Kasumi-1 (cell line): ENCODE measurements at places on chromosomes 1 and 21.

DNA sequence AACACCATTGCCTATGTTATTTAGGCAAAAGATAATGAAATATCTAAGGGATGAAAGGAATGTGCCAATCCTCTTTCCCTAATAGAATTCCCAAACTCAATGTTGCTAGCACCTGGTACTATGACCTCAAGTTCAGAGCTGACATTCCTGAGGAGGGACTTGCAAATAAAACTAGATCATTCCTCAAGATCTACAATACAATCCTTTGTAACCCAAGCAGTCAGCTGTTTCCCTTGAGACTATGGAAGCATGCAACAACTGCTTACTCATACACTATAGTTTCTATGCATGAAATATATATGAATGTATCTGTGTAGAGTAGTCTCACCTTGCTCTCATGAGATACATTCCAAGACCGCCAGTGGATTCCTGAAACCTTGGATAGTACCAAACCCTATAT lies 65.0 kb downstream of the ABL2 start:
- no peak for DNase-seq

GRCh38 chr1:52296345-52296744 lies 69.7 kb downstream of the CC2D1B start:
- DNase-seq, result peak; percentile 94

DNA sequence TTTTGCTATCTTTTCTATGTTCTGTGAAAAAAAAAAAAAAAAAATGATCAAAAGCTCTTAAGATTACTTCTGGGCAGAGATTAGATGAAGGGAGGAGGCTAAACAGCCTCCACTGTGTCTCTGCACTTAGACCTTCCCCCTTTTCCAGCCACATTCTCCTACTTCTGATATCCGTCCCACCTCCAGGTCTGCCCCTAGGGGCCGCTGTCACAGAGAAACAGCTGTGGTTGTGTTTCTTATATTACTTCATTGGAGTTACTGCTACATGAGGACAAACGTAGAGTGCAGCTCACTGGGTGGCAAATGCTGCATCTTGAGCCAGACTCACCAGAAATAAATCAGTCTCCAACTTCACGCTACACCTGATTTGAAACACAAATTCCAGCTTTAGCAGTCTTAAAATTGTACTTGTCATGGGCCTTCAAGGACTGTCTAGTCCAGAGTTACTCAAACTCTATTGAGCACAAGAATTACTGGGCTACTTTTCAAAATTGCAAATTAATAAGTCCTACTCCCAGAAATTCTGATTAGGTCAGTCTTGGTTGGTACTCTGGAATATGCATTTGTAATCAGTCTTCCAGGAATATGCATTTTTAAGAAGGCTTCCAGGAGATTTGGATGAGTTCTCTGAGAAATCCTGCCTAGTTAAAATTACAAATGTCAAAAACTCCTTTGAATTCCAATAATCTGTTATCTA lies 125.2 kb upstream of the PTBP2 start:
- DNase-seq, result peak; percentile 70

DNA sequence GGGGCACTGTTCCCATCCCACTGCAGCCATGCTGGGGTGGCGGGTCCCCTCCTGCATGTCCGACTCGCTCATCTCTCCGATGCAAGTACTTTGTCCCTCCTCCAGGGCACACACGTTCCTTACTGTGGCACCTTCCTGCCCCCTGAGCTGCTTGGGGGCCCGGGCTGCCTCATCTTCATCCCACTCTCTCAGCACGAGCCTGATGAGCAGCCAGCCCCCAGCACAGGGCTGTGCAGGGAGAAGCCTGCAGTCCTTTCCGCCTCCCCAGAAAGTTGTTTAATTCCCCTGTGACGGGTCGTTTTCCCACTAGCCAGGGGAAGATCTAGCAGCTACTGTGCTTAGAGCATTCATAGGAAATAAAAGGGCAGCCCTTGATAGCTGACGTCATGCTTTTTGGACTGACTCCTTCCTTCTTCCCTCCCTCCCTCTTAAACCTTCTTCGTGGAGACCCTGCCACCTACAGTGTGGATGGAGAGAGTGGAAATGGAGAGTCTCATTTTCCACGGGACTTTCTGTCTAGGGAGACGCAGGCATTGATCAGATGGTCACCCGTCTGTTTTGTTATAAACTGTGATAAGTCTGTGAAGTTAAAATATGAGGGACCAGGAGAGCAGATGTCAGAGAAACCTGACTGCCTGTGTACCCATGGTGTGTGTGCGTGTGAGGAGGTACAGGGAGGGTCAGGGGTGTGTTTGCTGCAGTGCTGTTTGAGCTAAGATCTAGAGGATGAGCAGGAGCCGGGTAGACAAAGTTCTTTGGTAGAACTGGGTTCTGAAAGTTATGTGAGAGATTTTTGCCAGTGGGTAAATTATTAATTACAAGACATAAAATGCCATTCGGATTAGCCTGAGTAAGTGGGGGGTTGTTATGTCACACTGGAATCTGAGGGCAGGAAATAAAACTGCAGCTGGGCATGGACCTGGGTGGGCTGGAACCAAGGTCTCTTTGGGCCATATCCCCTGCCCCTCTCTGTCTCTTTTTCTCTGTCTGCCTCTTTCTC lies 34.3 kb downstream of the GPR137B start:
- no peak for DNase-seq

GRCh38 chr1:10682449-10683309 lies 113.8 kb downstream of the CASZ1 start:
- no peak for DNase-seq

DNA sequence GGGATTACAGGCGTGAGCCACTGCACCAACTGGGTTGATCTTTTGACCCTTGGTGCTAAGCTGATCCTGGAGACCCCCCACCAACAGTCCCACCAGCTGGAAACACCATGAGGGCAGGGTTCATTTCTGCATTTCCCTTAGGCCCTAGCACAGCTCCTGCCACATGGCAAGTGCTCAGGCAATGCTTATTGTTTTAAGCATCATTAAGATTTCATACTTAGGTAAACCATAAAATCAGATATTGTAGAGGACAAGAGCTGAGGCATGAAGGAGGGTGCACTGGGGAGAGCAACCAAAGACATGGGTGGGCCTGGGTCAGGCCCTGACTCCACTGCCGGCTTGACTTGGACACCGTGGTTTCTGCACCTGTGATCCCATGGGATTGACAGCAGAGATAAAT lies 17.7 kb downstream of the CHIT1 start:
- no peak for DNase-seq

DNA sequence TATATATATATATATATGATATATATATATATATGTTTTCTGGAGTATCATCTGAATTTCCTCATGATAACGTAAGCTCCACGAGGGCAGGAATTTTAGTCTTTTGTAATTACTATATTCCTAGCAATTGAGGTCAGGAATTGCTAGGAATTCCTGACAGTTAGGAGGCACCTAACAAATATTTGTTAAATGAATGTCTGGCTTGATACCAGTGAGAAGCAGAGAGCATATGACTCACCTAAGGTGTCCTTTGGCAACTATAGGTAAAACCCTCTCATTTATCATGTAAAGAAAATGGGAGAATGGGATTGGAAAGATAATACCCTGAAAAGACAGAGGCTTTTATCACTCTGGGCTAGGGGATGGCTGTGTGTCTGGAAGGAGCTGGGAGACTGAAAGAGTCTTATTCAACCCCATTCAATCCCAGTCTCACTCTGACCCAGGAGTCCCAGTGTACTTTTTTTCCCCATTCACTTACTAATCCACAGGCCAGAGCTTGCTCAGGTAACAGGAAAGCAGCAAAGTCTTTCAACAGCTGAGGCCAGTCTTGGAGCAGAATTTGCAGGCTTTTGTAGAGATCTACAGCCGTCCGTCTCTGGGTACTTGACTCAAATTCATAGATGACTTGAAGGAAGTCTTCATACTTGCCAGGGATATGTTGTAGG lies 71.2 kb downstream of the DAP3 start:
- DNase-seq, result no peak

DNA sequence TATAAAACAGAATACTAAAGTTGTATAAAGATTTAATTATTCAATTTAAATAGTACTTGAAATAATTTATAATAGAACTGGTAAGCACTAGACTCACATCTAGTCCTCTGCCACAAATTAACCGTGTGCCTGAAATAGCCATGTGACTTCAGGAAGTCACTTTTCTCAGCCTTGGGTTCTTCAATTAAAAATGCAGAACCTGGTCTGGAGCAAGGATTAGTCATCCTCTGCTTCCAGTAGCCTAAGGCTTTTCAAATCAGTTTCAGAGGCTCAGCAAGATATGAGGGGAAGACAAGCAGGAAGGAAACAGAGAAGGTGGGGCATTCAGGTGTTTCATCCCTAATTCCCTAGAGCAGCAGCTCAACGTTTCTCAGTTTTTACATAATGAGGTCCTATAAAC lies 23.0 kb downstream of the DPH5 start:
- peak; percentile 86 for DNase-seq

DNA sequence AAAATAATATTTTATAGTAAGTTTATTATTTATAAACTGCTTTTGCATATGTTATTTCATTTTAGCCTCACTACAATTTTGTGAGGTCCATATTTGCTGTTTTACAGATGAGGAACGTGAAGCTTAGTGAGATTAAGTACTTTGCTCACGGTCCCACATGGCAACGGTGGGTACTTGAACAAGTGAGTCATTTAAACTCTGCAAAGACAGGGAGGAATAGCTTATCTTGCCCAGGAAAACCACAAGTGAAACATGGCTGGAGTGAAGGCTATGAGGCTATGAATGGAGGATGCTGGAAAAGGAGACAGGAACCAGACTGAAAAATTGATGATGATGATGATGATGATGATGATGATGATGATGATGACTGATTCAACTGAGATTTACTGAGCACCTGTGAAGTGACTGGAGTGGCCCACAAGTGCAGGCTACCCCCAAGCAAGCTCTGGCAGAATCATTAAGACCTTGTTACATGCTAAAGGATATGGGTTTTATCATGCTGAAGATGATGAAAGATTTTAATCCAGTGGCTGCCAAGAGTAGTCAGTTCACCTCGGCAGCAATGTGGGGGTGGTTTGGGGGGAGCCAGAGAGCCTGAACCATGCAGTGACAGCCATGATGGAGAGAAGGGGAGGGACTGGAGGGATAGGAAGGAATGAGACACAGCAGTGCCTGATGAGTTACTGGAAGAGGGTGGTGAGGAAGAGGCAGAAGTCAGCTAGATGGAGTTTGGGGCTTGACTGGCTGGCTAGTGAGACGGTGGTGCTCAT lies 1.4 kb upstream of the ABCA4 start:
- no peak for DNase-seq

DNA sequence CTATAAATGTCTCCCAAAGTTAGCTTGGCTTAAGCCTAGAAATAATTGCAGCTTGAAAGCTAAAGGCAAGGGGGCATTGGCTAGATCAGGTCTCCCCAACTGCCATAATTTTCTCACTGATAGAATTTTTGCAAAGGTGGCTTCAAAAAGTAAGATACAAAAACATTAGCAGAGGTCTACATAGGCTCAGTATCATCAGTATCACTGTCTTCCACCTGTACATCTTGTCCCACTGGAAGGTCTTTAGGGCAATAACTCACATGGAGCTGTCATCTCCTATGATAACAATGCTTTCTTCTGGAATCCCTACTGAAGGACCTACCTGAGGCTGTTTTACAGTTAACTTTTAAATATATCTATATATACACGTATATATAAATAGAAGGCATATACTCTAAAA lies 14.9 kb downstream of the OSBPL9 start:
- no peak for DNase-seq

GRCh38 chr1:117123274-117123673 lies 1.7 kb upstream of the TRIM45 start:
- DNase-seq, result no peak

DNA sequence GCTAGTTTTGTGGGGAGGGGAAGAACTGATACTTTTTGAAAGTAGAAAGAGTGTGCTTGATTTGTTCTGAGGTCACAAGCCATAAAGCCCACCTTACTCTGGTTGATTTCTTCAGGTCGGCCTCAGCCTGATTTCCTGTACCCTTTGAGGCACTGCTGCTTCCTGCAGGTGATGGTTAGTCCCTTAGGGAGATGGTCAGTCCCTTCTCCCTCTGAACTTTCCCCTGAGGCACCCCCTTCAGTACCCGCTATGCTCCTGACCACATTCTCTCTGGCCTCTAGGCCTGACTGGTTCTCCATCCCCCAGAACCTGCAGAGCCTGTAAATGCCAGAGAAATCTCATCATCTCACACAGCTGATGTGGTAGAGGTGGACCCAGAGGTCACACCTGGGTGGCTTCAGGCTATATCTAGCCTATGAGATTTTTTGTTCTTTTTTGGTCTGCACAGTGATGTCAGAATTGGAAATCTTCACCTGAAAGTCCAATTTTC lies 15.0 kb upstream of the ID3 start:
- DNase-seq, result no peak

GRCh38 chr1:162854245-162854882 lies 6.6 kb downstream of the CCDC190 start:
- peak; percentile 86 for DNase-seq

- DNase-seq, result no peak
These were observed 84.9 kb downstream of the CLEC20A start for GRCh38 chr1:178411756-178412399.

GRCh38 chr1:116306102-116306501 lies 66.9 kb upstream of the ATP1A1 start:
- DNase-seq, result no peak

DNA sequence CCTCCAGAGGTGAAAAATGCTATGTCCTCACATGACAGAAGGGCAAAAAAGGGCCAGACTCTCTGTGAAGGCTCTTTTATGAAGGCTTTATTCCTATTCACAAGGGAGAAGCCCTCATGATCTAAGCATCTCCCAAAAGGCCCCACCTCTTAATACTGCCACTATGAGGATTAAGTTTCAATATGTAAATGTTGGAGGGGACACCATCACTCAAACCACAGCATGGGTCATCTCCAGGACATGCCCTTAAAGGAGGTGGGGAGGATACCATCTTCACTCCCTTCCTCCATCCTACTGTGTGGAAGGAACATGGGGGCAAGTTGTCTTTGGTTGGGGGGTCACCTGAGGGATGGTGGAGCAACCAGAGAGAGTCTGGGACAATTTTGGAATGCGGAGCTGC lies 170.1 kb downstream of the TRIM33 start:
- DNase-seq, result no peak

DNA sequence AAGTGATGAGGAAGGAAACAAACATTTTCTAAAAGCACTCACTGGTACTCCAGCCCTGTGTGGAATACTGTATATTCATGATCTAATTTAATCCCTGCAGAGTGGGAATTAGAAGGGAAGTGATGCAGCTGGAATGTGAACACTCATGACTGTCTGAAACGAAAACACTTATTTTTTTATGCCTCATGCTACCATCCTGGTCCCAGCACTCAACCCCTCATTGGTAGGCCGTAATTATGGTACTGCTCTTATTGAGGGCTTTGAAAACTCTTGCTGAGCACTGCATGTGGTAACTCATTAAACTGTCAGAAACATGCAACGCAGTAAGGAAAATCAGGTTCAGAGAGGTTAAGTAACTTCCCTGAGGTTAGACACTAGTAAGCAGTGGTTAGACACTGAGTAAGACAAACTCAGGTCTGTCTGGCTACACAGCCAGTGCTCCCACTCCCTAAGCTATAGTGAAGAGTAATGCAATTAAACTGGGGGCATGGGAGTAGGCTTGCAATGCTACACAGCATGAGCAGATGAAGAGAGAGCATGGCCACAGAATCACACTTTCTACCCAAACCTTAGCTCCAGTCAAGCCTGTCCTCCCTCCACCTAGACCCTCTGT lies 17.3 kb upstream of the TNFSF4 start:
- DNase-seq, result no peak
